Nephron progenitor cell (in vitro differentiated cells): ENCODE measurements at places on chromosomes 3 and 15.

DNA sequence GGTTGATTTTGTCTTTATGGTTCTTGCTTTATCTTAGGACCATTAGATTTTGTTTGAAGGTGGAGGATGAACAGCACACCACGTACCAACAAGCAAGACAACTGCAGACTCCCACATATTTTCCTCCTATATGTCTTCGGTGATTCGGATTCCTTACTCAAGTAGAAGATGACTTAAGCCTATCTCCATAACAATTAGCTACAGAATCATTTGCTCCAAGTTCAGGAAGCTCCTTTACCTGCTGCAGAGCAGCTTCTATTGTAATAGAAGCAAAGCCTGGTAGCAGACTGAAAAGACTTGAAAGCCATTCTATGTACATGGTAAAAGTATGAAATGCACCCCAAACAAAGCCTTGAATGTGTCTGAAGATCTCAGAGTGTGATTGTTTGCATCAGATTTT is 229.0 kb downstream of the SOX2 start:
- DNase-seq: no peak

- no peak for DNase-seq
Measured at GRCh38 chr3:46395210-46395661, 11.6 kb downstream of the CCR5AS start.

DNA sequence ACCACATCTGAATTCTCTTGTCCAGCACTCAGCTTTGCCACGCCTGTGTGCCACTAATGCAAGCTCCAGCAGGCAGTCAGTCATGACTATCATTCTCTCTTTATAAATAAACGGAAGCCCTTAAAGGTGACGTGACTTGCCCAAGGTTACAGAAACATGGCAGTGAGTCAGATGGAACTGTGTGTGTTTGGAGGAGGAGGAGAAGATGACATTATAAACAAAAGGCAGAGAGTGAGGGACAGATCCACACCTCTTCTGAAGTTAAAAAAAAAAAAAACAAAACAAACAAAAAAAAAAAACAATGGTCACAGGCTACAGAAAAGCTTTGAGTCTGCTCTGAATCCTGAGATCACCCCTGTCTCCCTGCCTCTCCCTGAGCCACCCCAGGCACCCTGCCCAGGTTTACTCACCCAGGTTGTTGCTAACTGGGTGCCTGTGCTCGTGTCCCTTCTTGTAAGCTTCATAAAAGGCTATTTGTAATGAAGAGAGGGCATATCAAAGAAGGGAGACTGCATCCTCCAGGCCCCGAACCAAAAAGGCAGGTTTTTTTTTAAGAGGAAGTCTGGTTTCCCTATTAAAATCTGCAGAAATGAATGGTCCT is 119.7 kb upstream of the PHLDB2 start:
- no peak for DNase-seq

DNA sequence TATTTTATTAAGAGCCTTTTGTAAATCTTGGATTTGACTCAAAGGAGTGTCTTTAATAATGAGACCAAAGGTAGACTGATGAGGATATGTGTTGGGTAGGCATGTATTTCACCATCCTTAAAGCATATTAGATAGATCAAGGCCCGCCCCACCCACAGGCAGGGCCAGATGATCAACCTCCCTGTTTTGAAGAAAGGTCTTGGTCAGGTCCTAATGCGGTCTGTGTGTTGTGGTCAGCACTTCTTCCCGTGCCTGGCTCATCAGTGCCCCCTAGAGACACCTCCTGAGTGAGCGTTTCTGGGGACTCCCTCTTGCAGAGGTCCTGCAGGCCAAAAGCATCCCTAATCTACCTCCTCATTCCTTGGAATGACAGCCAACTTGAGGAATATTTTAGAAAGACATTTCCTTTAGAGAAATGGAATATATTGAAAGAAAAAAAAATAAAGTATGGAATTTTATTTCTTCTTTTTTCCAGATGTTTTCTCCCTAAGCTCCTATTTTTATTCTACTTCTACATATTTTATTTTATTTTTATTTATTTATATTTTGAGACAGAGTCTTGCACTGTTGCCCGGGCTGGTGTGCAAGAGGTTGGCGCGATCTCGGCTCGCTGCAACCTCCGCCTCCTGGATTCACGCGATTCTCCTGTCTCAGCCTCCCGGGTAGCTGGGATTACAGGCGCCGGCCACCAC is 6.0 kb downstream of the TM4SF4 start:
- peak; percentile 75 for DNase-seq

GRCh38 chr3:46538803-46539442 is 27.2 kb downstream of the LRRC2 start:
- no peak for DNase-seq

DNA sequence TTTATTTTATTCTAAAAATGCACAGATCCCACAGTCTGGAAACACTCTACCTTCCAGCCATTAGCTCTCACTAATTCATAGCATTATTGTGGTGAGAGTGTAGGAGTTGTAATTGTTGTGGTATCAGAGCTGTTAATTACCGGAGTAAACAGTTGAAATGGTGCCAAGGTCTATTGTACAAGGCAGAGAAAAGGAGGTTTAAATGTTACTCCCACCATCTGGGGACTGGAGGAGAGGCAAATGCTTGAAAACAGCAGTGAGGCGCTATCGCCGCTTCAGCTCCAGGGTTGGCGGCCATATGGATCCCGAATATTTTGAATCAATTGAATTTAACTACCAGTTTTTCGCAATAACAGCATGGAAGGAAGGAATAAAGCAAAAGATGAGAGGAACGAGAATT is 113.1 kb upstream of the C15orf61 start:
- no peak for DNase-seq

GRCh38 chr15:60590935-60591495 is 112.1 kb upstream of the ICE2 start:
- peak; percentile 68 for DNase-seq

GRCh38 chr15:29788433-29789034 is 33.7 kb downstream of the TJP1 start:
- DNase-seq: no peak

GRCh38 chr15:41794081-41794480 is 19.8 kb downstream of the MAPKBP1 start:
- no peak for DNase-seq

- DNase-seq: no peak
Measured at GRCh38 chr3:123552095-123552714, 32.6 kb downstream of the HACD2 start.

GRCh38 chr3:89239774-89240173 is 132.4 kb downstream of the EPHA3 start:
- peak; percentile 12 for DNase-seq

DNA sequence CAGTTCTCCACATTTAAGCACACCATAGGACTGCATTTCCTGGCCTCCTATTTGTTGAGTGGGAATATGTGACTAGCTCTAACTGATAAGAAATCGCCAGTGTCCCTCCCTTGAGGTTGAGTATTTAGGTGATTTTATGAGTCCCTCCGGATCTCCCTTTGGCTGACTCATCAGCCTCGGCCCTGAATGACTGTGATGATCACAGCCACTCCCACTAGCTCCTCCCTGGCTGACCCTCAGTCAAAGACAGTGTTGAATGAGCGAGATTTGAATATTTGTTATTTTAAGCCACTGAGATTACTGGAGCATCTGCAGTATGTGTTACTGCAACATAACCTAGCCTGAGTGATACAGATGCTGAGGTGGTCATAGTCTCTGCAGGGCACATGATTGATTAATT is 515.3 kb downstream of the EPHB1 start:
- DNase-seq: no peak

GRCh38 chr3:18378218-18378617 is 46.9 kb downstream of the SATB1 start:
- no peak for DNase-seq

DNA sequence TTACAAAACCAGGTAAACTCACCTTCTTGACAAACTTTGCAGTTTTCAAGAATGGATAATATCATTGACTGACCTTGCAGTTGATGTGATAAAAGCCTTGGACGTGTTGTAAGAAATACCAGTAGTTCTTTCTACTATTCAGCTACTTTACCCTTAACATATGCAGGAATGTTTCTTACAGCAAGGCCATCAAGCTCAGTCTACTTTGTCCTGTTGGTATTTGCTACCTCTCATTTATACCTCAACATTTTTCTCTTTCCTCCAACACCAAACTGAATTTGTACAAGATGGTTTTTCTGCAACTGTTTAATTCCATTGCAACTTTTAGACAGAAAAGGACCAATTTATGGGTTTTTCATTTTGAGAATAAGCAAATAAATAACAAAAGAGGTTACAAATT is 147.4 kb upstream of the BCHE start:
- no peak for DNase-seq

- no peak for DNase-seq
Measured at GRCh38 chr3:140148824-140149390, 213.9 kb downstream of the CLSTN2 start.

GRCh38 chr15:77001966-77002365 is 7.0 kb downstream of the PSTPIP1 start:
- no peak for DNase-seq

DNA sequence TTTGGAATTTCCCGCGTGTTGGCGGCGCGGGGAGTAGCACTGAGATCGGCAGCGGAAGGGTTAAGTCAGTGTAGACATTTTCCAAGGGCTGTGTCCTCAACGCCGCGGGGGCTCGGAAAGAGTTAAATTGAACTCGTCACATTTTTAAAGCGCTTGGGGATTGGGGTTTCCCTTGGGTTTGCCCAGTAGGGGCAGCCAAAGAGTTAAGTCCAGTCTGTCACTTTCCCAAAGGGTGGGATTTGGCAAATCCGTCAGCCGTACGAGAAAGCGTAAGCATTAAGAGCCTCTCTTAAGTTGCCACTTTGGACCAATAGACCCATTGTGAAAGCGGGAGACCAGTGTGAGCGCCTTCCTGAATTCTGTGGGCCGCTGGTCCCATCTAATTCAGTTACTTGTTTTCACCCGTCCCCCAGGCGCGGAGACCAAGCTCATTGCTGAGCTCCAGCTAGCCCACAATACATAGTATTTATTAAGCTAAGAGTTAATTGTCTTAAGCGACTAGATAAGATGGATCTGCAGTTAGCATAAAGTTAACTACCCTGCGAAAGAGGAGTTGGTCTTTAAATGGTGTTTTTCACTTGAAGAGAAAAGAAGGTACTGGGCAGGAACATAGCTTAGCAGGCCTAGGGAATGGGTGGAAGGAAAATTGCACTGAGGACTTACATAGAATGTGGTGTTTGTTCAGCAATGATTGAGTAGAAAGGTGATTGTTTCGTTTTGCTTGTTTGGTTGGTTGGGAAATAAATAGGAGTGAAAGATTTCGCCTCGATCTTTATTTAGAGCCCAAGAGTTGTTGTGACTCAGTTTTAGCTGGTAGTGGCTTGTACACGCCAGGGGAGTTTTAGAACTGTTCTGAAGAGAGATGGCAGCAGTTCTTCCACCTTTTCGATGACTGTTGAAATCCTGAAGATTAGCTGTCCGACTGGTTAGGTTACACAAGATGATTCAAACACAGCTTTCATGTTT is 932 bp downstream of the ARL8B start:
- peak; percentile 16 for DNase-seq

- DNase-seq: no peak
Measured at GRCh38 chr3:150428562-150428961, 20.5 kb downstream of the TSC22D2 start.

GRCh38 chr3:81500039-81500438 is 261.4 kb downstream of the GBE1 start:
- DNase-seq: no peak

DNA sequence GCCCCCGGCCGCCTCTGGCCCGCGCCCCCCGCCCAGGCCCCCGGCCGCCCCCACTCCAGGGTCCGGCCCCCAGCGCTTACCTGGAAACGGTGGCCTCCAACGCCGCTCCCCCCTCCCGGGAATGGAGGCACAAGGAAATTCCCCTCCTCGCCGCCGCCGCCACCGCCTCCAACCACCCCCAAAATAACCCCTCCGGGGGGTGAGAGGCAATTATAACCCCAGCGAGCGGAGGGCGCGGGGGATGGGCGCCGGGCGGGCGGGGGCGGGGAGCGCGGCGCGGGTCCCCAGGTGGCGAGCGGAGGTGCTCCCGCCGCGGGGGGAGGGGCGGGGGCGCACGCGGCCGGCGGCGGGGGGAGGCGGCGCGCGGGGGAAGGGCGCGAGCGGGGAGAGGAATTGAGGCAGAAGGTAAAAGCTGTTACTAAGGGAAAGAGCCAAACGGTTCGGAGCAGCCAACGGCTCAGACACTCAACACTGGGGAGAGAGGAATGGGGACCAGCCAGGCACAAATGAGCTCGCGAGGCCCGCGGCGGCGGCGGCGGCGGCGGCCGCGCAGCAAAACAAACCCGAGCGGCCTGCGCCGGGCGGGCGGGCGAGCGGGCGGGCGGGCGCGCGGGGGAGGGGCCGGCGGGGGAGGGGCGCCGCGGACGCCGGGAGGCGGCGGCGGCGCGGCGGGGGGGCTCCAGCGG is at the start of gene TBL1XR1:
TSS of gene TBL1XR1 (minus strand) at position 442 of the 686 bp plus-strand sequence. CDS start 132,505 bp downstream, outside the sequence.
- peak; percentile 84 for DNase-seq

DNA sequence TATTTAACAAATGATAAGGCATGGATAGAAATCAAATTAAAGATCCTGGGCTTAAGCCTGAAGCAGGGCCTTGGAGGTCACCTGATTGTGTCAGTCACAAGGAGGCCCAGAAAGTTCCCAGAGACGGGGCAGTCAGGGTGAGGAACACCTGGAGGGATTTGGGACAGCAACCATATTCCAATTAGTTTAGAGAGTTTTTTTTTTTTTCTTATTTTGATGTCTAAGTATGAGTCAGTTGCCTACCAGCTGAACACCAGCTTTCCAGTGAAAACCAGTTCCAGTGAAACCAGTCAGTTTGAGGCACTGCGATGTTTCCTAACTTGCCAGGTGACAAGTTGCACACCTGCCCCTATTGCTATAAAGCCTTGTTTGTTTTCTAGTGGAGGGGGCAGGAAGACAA is 350.7 kb upstream of the AZI2 start:
- DNase-seq: no peak

GRCh38 chr3:69972672-69973071 is 26.9 kb upstream of the SAMMSON start:
- DNase-seq: no peak

- no peak for DNase-seq
Measured at GRCh38 chr3:113276751-113277080, 65.4 kb downstream of the BOC start.

DNA sequence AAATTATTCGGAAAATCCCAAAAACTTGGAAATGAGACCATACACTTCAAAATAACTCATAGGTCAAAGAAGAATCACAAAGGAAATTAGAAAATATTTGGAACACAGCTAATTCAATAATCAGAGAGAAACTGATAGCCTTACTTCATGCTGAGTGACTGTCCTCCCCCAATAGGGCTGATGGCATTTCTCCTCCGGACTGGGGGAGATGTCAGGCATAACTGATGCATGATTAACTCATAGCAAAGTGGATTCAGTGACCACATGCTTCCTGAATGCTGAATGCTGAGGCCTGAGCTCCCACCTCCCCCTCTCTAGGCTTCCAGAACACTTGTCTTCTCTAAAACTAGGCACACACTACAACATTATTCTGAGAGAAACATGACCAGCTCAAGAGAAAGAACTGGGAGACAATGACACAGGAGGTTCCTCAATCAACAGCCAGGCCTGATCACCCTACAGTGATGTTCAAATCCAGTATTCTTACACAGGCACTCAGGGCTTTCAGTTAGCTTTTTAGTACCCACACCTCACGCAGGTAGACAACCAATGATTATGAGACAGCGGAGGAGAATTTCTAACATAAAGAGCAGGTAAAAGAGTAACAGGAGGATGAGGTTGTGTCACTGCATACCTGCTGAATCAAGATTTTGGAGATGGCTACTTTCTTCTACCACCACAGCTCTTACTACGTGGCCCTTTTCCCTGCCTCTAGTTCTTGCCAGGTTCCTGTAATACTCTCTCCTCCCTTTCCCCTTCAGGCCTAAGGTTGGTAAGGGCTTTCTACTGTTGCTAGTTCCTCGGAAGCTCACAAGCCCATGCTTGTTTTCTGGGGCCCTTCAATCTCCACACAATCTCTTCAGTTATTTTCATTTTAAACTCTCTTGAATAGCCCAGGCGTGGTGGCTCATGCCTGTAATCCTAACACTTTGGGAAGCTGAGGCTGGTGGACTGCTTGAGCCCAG is 96.1 kb downstream of the FMN1 start:
- no peak for DNase-seq
